ENCODE measurements at places on chromosomes 3 and 15.

GRCh38 chr3:19148768-19149091 lies 420 bp downstream of the KCNH8 start:
- no peak for DNase-seq

DNA sequence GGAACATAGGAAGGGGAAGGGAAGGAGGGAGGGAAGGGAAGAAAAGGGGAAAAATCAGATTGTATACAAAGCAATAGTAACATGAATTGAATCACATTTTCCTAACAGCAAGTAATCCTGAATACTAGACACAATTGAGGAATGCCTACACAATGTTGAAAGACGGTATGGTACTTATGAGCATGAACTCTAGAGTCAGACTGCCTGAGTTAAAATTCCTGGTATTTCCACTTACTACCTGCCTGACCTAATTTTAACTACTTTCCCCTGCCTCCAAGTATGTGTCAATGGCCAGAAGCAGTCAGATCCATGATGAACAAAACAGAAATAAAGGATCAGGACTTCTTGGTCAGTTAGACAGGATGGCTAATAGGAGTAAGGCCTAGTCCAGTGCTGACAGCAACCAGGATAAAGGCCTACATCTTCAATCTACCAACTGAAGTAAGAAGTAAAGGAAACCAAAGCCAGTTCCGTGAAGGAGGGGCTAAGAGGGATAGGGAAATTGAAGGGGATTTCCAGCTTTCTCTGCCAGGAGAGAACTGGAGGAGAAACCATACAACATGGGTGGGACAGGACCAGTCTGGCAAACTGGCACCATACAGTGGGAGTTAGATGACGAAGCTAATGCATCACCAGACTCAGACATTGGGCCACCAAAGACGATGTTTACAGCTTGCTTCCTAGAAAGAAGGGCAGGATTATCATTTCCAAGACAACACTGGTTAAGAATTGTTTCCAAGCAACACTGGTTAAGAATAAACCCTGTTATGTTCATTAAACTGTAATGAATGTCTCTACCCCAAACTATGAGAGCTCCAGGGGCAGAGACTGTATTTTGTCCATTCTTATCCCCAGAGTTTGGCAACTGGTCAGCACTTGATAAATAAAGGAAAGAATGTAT lies 151.6 kb upstream of the UBE2E2 start:
- no peak for DNase-seq

DNA sequence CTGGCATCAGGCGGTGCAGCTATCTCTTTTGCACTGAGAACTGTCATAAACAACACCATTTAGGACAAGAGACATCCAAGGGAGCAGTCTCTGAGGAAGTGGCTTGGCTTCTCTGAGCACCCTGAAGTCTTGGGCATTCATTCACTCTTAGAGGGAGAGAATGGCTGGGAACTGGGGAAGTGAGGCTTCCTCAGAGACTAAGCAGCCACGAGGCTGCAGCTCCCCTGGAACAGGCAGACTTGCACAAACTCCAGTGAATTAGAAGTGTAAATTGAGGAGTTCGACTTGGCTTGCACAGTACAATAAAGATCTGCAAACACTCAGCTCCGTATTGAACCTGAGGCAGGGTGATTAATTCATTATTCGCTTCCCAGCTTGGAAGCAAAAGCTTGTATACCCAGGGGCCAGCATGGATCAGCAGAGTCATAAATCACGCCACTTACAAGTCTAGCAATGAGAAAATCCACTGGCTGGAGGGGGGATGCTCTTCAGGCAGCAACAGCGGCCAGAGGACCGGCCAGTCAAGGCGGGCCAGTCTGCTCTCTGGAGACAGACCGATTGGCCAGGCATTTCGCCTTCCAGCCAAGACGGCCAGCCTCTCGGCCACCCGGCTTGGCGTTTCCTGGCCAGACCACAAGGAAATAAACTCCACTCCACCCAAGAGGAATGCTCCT lies 118.8 kb upstream of the ADPGK start:
- DNase-seq, result peak; percentile 91

DNA sequence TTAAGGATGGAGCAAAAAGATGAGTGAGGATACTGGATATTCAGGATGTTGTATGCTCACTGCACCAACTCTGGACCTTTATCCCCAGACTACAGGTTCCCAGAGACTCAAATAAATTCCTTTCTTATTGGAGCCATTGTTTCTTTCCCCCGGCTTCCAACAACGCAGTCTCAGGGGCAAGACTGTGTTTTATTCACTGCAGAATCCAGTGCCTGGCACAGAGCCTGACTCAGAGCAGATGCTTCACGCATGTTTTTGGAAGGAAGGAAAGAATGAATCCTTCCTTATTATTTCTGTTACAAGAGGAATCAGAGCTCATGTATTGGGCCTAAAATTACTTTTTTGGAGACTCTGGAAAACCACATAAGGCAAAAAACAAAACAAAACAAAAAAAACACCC lies 96.0 kb upstream of the VGLL4 start:
- no peak for DNase-seq

DNA sequence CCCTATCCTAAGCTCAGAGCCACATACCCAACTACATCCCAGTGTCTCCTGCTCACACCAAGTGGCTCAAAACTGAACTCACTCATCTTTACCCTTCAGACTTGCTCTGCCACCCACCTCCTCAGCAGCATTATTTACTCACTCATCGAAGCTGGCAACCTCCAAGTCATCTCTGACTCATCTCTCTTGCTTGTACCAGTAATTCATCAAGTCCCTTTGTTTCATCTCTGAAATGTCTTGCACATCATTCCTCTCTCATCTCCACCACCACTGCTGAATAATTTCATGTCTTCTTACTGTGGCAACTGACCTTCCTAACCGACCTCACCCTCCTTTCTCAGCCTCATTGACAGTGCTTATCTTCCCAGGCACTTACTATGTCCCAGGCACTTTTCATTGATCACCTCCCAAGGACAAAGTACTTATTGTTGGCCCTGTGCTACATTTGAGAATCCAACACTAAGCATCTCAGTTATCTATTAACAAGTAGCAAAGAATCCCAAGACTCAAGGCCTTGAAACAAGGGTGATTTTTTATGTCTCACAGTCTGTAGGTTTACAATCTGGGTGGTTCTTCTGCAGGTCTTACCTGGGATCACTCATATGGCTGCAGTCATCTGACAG lies 82.0 kb downstream of the MRPL46 start:
- DNase-seq, result no peak

GRCh38 chr15:78951841-78952238 lies 7.0 kb upstream of the CTSH start:
- peak; percentile 60 for DNase-seq

- peak; percentile 42 for DNase-seq
Measured at GRCh38 chr15:48643776-48644466, 1.6 kb downstream of the FBN1 start.

DNA sequence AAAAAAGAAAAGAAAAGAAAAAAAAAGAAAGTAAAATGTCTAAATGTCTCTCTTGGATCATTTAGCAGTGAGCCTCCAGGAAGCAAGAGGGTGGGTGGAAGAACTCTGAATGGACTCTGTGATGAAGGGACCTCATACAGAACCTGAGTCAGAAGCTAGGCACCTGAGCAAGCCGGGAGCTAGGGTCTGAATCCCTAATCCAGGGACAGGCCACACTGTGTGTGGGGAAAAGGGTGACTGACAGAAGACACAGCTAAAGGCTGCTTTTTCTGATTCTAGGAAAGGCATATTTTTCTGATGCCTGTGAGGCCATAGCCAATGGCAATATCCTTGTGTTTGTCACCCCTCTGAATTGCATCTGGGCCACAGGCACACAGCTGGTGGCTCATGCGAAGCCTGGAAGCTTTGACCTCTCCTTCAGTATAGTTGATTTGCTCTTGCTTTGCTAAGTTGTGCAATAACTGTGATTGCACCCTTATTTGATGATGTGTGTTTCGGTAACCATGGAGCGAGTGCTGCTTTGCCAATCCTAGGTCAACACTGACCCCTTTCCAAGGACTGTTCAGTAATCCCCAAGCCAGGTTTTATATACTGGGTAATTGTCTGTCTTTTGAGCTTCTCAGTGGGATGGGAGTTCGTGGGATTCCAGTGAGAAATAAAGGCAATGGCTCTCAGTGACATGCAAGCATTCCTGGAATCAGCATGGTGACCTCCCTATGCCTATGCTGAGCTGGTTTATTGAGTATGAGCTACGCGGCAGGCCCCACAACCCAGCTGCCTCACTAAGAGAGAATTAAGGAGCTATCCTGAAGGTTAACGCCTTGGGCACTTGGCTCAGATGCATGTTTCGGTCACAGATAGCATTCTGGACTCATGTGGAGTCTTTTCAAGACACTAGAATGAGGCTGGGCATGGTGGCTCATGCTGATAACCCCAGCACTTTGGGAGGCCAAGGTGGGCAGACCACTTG lies 49.0 kb upstream of the OSBPL11 start:
- peak; percentile 41 for DNase-seq

DNA sequence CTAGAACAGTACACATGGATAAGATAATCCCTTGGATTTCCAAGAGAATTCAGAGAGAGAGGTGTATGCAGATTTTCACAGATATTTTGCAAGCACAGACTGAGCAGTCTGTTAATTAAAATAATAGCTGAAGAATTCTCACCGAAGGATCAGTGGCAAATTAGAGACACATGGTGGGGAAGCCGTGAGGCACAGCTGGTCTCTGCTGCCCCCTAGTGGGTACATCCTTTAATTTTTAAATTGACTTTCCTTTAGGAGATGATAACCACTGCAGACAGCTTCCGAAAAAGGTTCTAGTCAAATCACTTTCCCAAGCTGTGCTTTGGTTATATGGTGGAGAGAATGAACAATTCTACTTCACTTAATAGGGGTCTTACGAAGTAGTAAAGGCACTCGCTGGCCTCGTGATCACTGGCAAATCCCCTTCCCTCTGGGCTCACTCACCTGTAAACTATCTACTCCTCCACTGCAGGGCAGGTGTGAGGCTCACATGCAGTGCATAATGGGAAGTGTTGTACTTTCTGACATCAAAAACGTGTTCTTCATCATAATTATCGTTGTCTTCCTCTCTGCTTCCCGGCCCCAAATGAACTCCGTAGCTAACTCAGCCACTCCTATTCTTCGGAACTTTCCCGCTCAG lies 19.5 kb downstream of the MESD start:
- DNase-seq, result peak; percentile 76

DNA sequence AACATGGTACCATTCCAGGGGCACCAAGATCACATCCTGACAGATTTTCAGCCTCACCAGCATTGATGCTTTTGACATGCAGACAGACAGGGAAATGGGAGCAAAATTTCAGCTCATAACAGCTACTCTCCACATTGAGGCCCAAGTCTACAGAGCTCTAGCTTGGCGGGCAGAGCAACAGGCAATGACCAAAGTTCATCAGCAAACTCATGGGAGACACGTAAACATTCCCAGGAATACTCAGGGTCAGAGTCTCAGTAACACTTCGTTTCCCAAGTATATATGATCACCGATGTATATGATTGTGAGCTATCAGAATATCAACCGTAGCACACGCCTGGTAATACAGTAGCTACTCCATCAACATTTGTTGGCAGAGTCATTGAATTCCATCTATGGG lies 59.2 kb upstream of the SLC24A5 start:
- DNase-seq, result no peak

GRCh38 chr3:131218196-131218595 lies 163.4 kb upstream of the NUDT16 start:
- DNase-seq, result peak; percentile 64

DNA sequence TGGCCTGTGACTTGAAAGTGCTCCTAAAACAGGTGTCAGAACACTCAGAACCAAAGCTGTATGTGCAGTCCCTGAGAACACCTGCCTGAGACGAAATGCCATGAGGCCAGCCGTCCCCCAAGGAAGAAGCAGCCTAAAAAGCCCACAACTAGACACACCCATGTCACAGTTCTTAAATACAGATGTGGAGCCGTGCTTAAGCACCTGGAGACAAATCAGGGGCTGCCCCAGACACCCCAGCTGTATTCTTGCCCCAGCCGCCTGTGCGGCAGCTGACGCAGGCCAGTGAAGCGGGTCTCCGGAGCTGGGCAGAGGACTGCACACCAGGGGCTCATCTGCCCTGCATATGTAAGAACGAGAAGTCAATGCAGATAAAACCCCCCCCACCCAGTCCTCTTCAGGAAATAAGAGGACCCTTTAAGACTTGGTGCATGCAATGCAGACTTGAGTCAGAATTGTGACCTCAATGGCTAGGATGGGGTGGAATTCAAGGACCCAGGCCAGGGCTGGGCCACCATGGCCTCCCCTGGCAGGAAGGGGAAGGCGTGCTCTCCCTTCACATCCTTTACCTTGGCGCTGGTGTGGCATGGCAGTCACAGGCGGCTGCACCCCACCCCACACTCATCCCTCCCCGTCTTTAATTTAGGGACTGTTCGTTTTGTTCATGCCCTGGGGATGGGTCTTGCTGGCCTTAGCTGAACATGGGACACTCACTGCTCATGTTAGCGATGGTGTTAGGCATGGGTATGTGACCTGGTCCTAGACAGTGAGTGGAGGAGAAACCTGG lies 27.7 kb upstream of the PLXNA1 start:
- no peak for DNase-seq

- DNase-seq, result no peak
Measured at GRCh38 chr3:114332342-114333179, 38.7 kb downstream of the TIGIT start.

GRCh38 chr3:128351546-128351945 lies 115.1 kb downstream of the DNAJB8 start:
- DNase-seq, result no peak

- peak; percentile 29 for DNase-seq
Measured at GRCh38 chr3:8739757-8740504, 6.3 kb downstream of the CAV3 start.

- no peak for DNase-seq
Measured at GRCh38 chr3:171809611-171809860, 747 bp downstream of the PLD1 start.

DNA sequence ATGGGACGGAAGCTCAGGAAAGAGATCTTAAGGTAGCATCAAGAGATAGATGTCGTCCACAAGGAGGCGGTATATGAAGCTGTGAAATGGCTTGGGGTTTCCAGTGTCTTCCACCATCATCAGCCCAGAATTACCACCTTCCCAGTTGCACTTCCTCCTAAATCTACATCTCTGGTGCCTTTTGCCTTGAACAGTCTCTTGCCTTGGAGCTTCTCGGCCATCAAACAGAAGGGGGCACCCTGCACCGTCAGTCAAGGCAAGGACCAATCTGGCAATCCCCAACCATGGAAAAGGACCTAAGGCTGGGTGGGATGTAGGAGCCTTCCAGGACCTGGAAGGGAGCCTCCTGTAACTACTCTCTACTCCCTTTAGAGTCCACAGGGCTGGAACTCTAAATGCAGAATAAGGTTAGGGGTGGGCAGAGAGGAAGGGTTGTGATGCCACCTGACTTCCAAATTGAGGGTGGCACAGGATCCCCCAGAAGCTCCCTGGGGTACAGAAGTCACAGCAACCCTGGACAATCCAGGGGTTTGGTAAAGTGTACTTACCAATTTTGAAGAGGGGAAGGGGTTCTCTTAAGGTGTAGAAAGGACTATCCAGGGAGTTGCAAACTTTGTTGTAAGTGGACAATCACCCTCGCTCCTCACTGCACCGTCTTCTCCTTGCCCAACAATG lies 1.0 kb upstream of the RYR3 start:
- DNase-seq, result peak; percentile 18

GRCh38 chr3:5465183-5465582 lies 277.7 kb downstream of the EDEM1 start:
- DNase-seq, result no peak
